ENCODE measurements at places on chromosomes 16 and 17.

GRCh38 chr16:78022347-78023060 lies at the start of gene CLEC3A:
TSS of gene CLEC3A (plus strand) at chr16:78022548. CDS start at chr16:78022627, 79 bp downstream.
- DNase-seq, result no peak

- no peak for DNase-seq
These were observed 439.3 kb upstream of the GOT2 start for GRCh38 chr16:59173408-59173831.

DNA sequence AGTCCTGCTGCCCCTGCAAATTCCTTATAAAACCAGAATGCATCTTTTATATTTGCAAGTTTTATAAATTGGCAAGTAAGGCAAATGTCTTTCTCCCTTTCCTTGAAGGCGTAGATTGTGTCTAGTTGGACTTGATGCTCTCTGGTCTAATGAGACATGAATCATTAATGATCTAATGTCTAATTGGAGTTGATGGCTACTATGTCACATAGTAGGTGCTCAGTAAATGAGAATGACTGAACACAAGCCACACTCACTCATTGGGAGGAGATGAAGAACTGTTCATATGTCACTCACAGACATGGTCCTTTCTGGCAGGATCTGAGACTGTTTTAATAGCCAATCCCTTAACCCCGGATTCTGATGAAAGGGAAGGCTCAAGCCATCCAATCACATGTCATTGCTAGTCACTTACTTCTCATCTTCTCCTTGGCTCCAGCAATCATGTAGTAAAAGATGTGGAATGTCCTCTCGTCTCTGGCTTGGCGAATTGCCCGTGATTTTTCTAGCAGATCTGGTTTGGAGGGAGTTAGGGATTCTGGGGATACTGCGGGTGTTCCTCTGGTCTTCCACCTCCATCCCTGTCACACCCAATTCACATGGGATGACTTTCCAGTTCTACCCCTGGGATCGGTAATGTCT lies 81.0 kb downstream of the MYH11 start:
- no peak for DNase-seq

- DNase-seq, result no peak
These were observed 219.1 kb downstream of the STX8 start for GRCh38 chr17:9356488-9356911.

DNA sequence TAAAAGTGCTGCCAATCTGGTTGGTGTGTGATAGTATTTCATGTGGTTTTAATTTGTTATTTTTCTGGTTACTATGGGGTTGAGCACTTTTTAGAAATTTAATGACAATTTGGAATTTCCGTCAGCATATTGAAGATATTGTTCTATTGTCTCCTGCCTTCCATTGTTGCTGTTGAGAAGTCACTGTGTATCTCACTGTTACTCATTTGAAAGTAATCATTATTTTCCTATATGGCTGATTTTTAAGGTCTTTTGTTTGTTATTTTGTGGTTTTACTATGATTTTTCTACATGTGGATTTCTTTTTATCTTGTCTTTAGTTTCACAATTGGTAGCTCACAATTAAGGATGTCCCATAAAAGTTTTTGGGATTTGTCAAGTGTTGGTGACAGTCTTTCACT lies 8.2 kb downstream of the KRT26 start:
- DNase-seq, result no peak

- DNase-seq, result no peak
These were observed 1.8 kb downstream of the RAB11FIP3 start for GRCh38 chr16:427250-427649.

GRCh38 chr16:80973991-80974390 lies 32.7 kb downstream of the CMC2 start:
- DNase-seq, result no peak

GRCh38 chr17:82300707-82301270 lies 16.6 kb downstream of the CD7 start:
- peak; percentile 57 for DNase-seq

GRCh38 chr17:70298929-70299531 lies 129.7 kb downstream of the KCNJ2 start:
- no peak for DNase-seq

GRCh38 chr16:86732621-86733295 lies 154.4 kb downstream of the FOXL1 start:
- DNase-seq, result peak; percentile 18

DNA sequence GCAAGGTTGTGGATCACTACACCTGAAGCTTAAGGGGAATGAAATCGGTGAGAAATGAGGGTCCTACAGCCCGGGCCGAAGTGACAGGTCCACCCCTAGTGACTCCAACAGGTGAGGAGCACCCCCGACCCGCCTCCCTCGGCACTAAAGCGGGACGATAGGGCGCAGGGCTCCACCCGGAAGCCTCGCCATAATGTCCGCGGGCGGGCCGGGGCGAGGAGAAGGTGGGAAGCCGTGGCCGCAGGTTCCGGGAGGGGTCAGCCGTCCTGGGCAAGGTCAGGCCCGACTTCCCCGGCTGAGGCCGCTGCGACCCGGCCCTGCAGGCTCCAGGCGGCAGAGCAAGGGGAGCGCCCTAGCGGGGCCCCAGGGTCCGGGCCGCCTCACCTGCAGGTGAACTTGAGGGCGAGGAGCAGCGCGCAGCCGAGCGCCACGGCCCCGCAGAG lies 543 bp downstream of the TXNDC11 start:
- peak; percentile 29 for DNase-seq

GRCh38 chr17:82962163-82962720 lies 117.2 kb upstream of the METRNL start:
- no peak for DNase-seq

GRCh38 chr16:85052536-85052935 lies 24.9 kb downstream of the KIAA0513 start:
- DNase-seq, result no peak

DNA sequence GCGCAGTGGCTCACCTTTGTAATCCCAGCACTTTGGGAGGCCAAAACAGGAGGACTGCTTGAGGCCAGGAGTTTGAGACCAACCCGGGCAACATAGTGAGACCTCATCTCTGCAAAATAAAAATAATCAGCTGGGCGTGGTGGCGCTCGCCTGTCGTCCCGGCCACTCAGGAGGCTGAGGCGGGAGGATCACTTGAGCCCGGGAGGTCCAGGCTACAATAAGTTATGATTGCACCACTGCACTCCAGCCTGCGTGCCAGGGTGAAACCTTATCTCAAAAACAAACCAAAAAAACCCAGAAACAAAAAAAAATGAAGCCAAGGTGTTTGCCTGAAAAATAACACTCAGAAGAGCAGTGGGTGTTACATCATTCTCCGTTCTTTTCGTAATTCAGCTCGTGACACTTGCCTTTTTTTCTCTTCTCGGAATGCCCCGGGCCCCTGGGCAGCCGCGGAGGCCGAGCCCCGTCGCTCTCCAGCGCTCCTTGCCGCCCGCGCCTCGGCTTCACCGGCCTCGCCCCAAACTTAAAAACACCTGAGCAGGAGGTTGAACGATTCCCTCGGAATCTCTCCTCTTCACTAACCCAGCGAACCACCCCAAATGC lies 17.0 kb downstream of the PRCD start:
- no peak for DNase-seq

GRCh38 chr16:13543850-13544249 lies 376.1 kb upstream of the ERCC4 start:
- no peak for DNase-seq

DNA sequence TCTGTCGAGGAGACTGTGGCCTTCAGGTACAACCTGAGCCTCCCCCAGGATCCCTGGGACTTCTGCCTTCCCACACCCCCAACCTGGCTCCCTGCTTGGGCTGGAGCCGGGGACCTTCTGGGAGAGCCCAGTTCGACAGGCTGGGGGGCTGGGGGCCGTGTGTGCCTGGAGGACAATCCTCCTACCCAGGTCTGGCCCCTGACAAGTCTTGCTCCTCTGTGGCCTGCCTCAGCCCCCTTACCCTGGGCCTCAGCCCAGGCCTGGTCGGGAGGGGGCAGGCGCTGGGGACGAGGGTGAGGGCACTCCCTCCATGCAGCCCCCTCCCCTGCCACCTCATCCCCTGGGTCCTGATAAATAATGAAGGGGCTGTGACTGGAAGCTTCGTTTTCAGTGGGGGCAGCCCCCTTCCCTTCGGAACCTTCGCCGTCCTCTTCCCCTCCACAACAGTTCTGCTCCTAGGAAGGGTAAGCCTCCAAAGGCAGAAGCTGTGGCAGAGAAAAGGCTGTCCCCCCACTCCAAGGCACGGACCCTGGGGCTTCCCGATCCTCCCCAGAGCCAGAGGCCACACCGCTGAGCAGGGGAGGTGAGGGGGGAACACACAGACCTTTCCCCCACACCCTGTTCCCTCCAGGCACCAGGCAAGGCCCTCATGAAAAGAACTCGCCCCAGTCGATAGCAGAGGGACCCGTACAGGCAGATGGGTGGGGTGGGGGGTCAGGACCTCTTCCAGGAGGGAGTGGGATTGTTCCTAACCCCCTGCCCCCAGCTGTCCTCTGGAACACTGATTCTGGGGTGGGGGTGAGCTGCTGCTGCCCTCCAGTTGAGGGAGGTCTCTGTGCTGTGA lies 5.0 kb upstream of the BAHCC1 start:
- no peak for DNase-seq

GRCh38 chr16:10613785-10614485 lies 33.5 kb upstream of the EMP2 start:
- DNase-seq, result no peak

GRCh38 chr16:54288030-54288834 lies 1.6 kb upstream of the IRX3 start:
- no peak for DNase-seq

GRCh38 chr16:50136399-50136798 lies 16.7 kb upstream of the TENT4B start:
- no peak for DNase-seq

GRCh38 chr17:68060336-68060735 lies 24.8 kb downstream of the KPNA2 start:
- no peak for DNase-seq

- no peak for DNase-seq
These were observed 7.3 kb downstream of the MFSD6L start for GRCh38 chr17:8791910-8792270.

GRCh38 chr17:43697937-43698336 lies 36.2 kb upstream of the MEOX1 start:
- DNase-seq, result no peak

DNA sequence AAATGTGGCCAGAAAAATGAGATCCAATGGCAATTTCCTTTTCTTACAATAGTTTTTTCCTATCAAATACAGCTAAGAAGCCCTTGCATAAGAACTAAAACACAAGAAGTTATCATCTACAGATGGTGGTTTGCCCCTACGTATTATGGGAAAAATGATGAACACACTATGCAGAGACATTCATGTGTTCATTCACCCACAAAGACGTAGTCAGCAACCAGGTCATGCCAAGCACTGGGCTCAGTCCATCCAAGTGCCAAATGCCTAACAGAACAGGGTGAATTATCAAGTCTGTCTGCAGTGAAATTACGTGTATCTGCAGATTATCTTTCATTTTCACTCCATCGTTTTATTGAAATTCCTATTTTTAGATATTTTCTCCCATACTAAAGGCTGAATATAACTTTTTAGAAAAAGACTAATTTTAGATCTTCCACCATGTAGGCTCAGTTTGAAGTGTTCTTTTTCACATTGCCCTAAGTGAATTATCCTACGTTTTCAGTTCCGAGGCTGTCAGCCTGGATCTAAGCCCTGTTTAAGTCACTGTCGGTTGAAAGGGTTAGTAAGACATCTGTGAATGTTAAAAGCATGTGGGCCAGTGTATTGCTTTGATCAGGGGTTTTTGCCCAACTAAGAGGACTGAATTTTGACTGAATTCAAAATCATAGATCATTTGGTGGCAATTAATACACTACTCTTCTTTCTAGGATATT lies 78.1 kb upstream of the DHX40 start:
- no peak for DNase-seq

- DNase-seq, result peak; percentile 87
These were observed at the start of gene CORO7 for GRCh38 chr16:4416200-4417032. TSS of gene CORO7 (minus strand) at chr16:4416596. CDS start at chr16:4416518, 78 bp downstream.

- DNase-seq, result no peak
These were observed 45.5 kb downstream of the TBC1D16 start for GRCh38 chr17:79990051-79990592.

DNA sequence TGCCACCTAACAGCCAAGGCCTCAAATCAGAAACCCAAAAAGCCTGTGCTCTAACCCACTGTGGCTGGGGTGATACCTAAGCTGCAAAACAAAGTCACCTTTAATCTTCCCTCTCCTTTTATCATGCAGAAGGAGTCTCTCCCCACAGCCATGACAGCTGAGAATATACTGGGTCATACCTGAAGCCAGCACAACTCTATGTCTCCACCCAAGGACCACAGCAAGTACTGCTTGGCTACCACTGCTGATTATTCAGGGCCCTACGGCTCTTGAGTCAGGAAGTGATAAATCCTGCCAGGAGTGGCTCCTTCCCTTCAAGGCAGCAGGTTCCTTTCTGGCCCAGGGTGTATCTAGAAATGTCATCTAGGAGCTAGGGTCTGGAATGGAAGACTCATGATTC lies 151.5 kb upstream of the TOM1L1 start:
- DNase-seq, result no peak

GRCh38 chr17:34357398-34357797 lies 1.1 kb downstream of the CCL13 start:
- no peak for DNase-seq

GRCh38 chr16:17784073-17784472 lies 313.3 kb upstream of the XYLT1 start:
- DNase-seq, result peak; percentile 6

Measured in neural crest cell (in vitro differentiated cells).